ENCODE measurements at places on chromosomes 11 and 22.

DNA sequence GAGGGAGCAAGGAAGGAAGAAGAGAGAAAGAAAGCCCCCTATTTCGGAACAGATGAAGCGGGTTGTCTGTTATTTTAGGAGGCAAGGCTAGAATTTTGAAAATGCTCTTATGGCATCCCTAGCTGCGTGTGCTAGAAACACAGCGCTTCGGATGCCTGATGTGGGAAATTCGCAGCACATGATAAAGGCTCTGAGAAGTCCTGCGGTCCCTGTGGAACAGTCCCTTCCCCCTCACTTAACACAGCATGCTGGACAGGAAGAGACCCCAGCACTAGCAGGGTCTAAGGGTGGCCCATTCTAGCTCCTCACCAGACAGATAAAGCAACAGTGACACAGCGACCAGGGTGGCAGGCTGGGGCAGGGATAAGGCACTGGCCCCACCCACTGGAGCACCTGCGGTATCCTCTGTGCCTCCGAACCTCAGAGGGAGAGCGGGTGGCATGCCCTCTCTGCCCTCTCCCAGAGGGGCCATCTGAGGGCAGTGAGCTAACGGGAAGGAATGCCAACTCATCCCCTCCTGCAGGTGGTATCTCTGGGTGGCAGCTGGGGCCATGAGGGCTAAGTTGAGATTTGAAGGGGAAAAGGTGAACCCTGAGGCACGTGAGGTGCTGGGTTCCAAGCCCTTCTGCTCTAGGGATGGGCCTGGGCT lies 75.7 kb downstream of the SCUBE1 start:
- DNase-seq = no peak

DNA sequence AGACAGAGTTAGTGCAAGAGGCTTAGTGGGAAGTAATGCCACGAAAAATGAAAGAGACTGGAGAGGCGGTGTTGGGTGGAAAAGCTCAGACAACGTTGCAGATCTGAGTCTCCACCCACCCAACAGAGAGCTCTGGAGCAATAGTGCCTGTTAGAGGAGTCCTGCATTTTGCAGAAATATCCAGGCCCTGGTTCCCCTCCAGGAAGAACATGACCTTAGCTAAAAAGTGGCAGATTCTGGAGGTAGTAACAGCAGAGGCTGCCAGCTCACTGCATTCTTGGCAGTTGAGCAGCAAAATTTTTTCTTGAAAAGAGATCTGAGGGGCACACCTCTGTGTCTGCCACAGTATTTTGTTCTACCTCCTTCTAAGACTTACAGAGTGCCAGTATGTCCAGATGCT lies 27.7 kb upstream of the BIRC3 start:
- no peak for DNase-seq

- DNase-seq = no peak
Observed at GRCh38 chr11:72812604-72812966, 1.6 kb upstream of the ATG16L2 start.

GRCh38 chr22:41995211-41995610 lies 3.4 kb upstream of the WBP2NL start:
- no peak for DNase-seq

DNA sequence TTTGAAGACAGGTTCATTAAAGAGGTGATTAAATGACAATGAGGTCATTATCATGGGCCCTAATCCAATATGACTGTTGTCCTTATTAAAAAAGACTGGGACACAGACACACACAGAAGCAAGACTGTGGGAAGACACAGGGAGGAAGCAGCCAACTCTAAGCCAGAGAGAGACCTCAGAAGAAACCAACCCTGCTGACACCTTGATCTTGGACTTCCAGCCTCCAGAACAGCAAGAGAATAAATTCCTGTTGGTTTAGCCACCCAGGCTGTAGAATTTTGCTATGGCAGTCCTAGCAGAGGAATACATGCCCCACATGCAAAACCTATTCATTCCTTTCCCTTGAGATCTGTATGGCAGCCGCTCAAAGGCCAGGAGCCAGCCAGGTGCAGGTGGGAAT lies 35.6 kb upstream of the CACNG2 start:
- DNase-seq = no peak

DNA sequence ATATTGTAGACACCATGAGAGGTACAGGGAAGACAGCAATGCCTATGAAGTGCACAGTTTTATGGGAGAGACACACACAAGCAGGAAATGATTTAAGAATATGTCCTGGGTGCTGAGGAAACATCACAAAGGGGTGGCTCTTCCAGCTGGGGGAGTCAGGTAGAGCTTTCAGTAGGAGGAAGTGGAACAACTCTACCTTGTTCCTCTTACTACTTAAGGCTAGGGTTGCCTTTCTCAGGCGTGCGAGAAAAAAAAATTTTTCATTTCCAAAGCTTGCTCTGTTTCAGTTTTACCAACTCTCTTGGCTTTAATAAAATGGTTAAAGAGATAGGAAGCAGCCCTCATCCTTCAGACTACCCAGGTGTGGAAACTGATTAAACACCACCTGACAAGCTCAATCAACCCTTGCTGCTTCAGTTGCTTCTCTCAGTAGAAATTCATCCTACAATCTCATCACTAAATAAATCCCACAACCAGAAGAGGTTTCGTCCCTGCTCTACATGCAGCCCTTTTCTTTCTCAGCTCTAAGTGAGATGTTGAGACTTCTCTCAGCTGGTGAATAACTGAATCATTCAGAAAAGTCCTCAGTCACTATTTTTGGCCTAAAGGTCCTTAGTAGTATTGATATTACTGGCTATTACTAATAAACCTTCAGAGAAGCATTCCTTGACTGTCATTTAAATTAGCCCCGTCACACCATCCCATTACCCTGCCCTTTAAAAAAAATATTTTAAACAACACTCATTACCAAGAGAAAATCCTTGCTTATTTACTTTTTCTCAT lies 5.9 kb downstream of the ABTB2 start:
- no peak for DNase-seq

GRCh38 chr11:108654994-108655631 lies 9.8 kb upstream of the DDX10 start:
- no peak for DNase-seq

- DNase-seq = no peak
Observed at GRCh38 chr11:79199729-79200354, 241.0 kb downstream of the TENM4 start.

GRCh38 chr11:35275786-35276170 lies 136.8 kb downstream of the CD44 start:
- DNase-seq = no peak

DNA sequence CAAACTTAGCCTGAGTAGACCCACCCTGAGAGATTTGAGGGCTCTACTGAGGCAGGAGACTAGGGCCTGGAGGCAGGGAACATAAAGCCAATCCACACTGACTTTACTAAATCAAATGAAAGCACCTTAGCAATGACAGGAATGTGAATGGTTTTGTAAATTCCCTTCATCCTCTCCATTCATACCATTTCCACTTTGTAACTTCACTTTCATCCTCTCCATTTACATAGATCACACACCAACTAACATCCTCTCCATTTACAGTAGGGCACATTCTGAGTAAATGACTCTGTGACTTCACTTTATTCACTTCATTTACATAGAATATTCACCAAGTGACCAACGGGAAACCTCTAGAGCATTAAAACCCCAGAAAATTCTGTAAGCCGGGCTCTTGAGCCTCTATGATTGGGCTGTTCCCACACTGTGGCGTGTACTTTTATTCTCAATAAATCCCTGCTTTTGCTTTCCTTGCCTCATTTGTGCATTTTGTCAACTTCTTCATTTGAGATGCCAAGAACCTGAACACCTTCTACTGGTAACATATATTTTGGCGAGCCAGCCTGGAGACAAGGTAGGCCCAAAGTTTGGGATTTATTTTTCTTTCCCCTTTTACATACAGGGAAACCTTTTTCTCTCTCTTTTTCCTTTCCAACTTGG lies 82.9 kb downstream of the PIWIL4 start:
- DNase-seq = no peak

DNA sequence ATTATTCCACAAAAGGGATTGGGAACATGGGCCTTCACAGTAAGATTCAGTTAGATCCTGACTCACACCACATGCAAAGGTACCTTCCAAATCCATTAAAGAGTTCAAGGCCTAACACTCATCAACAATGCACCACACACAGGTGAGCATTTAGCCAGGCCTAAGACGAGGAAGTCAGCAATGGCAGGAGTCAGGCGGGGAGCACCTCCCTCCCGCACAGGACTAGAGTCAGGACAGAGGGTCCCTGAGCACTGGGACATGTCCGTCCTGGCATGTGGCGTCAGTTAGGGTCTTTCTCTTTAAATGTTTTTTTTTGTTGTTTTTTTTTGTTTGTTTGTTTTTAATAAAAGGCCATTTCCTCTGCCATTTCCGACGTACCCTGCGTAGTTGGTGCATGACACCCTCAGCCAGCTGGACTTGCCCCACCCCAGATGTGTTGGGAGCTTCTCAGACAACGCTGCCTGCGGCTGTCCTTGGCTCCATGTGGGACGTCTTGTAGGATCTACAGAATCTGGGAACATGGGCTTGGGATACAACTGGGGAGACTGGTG lies 1458.6 kb downstream of the BRD1 start:
- no peak for DNase-seq

GRCh38 chr22:41557401-41558240 lies 3.2 kb upstream of the CSDC2 start:
- no peak for DNase-seq

- no peak for DNase-seq
Observed at GRCh38 chr11:128302425-128303186, 284.8 kb downstream of the ETS1 start.

- no peak for DNase-seq
Observed at GRCh38 chr11:61332281-61332796, 566 bp downstream of the DDB1 start.

- no peak for DNase-seq
Observed at GRCh38 chr22:42993651-42994275, 21.2 kb downstream of the PACSIN2 start.

DNA sequence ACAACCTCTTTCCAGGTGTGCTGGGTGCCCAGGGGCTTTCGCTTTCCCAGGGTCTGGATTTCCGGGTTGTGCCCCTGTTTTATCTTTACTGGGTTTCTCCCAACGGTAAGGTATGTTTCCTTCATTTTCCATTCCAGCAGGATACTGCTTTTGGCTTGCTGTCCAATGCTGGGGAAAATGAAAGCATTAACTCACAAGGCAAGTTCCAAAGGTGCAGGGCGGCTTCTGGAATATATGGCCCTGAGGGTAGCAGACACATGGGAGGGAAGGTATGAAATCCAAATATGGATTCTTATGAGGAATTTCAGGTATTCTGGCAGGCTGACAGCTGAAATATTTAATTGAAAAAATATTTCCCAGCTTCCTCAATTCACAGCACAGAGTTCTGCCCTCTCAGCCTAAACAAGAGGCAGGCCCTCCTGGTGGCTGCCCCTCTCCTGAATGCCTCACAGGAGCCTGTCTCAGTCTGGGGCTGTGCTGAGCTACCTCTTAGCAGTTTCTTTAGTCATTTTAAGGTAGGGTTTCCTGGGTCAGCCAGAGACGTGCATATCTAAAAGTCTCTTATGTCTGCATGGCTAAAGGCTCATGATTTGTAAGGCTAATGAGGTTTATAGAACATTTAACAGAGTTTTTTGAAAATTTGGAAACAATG lies 318.6 kb upstream of the B3GAT1 start:
- no peak for DNase-seq

- DNase-seq = no peak
Observed at GRCh38 chr22:17302616-17303015, 66.6 kb upstream of the CECR2 start.

DNA sequence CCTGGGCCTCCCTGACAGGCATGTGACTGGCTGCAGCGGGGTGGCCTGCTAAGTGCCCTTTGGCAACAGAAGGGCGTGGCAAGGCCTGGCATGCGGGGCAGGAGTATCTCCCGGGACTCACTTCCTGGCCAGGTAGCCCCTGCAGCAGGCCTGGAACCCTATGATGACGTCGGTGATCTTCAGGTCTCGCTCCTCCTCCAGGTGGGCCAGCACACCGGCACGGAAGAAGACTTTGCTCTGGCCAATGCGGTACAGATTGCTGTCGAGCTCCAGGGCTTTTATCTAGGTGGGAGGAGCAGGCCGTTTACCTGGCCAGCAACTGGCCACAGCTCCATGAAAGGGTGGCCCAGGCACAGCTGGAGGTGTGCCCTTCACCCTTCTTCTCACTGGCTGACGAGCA lies 50.9 kb downstream of the APOL1 start:
- DNase-seq = no peak
